ENCODE measurements at places on chromosomes 16 and 17.
A peak's percentile ranks its signal among the peaks of the same experiment; 100 is the strongest.

- DNase-seq: no peak
Measured at GRCh38 chr16:16080465-16081065, 131.1 kb downstream of the ABCC1 start.

DNA sequence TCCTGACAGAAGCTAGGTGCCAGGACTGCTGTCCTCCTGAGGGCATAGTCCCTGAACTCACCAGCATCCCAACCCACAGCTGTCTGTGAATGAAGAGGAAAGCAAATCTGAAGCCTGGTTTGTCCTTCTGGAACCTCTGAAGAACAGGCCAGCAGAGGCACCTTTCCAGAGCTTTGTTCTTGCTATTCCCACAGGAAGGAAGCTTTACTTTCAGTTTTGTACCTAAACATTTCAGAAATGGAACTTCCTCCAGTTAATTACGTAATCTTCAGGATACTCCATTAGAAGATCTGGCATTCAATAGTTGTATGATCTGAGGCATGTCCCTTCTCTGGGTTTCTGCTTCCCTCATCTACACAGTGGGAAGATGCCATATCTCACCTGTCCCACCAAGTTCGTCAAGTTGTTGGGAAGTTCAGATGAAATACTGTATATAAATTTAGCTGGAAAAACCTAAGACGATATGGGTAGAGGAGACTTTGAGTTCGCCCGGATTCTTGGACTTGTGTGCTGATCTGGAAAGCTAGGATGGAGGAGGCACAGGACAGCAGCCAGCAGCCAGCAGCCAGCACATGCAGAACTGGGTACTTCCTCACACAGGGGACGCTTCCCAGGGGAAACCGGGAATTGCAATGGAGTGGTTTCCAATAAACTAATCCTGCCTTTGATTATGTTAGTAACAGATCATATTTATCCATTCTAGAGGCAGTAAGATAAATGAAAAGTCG lies 22.4 kb downstream of the NXPH3 start:
- no peak for DNase-seq

DNA sequence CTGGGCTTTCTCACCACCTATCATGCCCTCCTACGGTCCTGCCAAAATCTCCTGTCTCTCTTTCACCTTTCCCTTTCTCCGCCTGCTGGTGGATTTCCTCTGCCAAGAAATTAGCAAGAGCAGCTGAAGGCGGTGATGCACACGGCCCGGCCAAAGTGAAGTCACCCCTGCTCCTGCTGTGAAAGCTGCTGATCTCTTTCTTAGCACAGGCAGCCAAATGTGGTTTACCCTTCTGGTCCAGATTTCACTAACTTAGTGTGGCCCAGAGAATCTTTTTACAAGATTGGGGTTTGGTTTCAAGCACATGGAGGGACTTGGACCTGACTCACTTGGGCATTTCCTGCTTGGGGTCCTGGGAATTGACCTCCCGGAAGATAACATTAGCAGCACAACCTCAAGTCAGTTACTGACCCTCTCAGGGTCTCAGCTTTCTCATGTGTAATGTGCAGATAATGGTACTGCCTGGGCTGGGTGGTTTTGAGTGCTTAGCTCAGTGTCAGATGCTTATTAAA lies 155.7 kb downstream of the SOCS1 start:
- no peak for DNase-seq

DNA sequence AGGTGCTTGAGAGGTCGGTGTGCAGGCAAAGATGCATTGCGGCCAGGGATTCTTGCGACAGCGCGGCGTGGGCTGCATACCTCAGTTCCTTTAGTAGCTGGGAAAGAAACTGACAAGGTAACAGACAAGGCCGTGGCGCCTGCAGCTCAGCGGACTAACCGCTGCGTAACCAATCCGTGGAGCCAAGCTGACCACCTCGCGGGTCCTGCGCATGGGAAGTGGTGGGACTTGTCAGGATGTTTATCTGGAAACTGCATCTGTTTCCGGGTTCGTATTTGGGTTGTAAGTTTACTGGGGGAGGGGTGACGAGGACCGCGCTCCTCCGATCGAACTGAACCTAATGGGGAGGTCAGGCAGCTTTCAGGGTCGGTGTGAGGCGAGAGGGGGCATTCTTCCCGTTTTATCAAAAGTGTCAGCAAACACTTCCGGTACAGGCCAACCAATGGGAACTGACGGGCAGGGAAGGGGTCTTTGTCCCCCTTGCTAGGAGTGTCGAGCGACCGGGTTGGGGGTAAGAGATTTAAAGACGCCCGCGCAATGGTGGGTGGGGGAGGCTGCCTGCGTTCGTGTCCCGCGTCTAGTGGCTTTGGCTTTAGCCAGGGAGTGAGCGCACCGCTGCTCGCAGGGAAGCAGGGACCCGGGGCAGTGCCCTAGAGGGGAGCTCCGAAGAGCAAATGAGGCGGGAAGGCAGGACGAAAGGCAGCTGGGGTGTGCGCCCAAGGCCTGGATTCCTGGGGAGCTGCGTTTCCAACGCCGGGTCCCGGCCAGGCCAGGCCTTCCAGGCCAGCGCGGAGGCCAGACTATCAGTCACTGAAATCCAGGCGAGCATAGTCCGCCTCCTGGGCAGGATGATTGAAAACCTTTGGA lies 7.0 kb downstream of the IRX6 start:
- no peak for DNase-seq

DNA sequence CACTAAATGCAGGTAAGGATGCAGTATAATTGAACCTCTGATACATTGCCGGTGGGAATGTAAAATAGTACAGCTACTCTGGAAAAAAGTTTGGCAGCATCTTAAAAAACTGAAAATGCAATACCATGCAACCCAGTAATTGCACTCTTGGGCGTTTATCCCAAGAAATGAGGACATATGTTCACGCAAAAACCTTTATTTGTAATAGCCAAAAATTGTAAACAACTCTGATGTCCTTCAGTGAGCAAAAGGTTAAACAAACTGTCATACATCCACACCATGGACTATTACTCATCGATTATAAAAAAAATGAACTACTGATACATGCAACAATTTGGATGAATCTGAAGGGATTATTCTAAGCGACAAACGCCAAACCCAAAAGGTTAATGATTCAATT lies 16.9 kb downstream of the SYNRG start:
- no peak for DNase-seq

DNA sequence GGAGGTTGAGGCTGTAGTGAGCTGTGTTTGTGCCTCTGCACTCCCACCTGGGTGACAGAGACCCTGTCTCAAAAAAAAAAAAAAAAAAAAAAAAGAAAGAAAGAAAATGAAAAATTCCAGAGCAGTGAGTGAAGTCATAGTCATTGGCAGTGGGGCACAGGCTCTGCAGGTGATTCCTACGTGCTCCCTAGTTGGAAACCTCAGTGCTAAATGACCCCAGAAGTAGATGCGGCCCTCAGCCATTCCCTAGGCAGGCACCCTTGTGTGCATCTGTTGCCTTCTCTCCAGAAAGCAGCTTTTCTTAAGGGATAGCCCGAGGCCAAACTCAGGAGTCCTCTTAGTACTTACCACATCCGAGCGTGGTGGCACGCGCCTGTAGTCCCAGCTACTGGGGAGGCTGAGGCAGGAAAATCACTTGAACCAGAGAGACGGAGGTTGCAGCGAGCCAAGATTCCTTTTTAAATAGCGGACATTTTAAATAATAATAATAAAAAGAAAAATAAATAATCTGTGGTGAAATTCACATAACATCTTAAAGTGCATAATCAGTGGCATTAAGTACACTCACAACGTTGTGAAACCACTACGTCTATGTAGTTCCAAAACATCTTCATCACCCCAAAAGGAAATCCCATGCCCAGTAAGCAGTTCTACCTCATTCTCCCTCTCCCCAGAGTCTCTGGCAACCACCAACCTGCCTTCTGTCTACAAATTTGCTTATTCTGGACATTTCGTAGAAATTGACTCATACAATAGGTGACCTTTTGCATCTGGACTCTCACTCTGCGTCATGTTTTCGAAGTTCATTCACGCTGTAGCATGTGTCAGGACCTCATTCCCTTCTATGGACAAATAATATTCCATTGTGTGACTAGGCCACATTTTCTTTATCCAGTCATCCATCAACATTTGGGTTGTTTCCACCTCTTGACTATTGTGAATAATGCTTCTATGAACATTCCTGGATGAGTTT lies 12.5 kb upstream of the SPHK1 start:
- DNase-seq: no peak

- peak; percentile 86 for DNase-seq
Measured at GRCh38 chr17:78172249-78173051, 4.1 kb downstream of the SYNGR2 start.

DNA sequence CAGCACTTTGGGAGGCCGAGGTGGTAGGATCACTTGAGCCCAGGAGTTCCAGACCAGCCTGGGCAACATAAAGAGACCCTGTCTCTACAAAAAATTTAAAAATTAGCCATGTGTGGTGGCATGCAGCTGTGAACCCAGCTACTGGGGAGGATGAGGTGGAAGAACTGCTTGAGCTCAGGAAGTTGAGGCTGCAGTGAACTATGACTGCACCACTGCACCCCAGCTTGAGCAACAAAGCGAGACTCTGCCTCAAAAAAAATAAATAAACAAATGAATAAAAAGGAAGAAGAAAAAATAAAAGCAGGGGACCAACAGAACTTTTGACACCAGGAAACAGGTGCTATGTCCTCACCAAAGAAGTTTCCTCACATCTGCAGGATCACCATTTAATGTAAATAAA lies 14.2 kb downstream of the TERF2 start:
- DNase-seq: no peak

- peak; percentile 50 for DNase-seq
Measured at GRCh38 chr17:44913676-44914075, 1.6 kb downstream of the GFAP start.

GRCh38 chr16:185213-185612 lies 5.0 kb downstream of the HBQ1 start:
- DNase-seq: no peak

DNA sequence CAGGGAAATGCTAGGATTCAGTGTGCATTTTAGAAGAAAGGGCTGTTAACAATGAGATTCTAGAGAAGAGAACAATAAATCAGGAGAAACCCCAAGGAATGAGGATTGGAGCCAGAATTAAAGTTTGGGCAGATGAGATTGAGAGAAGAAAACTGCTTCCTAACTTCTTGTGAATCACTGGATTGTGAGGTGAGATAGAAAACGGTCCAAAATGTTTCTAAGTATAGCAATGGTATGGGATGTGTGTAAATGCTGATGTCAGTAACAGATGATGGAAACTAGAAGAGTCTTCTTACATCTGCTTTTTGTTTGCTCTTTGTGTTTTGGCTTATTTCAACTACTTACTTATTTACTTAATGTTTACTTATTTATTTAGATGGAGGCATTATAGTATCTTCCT lies 123.0 kb downstream of the KCNJ2 start:
- DNase-seq: no peak

- no peak for DNase-seq
Measured at GRCh38 chr17:20256144-20256543, 211.2 kb downstream of the LGALS9B start.
